Inflammatory macrophage treated with lipopolysaccharide for 4 hours (primary cell): ENCODE measurements at places on chromosomes 6 and 20.
A peak's percentile ranks its signal among the peaks of the same experiment; 100 is the strongest.

DNA sequence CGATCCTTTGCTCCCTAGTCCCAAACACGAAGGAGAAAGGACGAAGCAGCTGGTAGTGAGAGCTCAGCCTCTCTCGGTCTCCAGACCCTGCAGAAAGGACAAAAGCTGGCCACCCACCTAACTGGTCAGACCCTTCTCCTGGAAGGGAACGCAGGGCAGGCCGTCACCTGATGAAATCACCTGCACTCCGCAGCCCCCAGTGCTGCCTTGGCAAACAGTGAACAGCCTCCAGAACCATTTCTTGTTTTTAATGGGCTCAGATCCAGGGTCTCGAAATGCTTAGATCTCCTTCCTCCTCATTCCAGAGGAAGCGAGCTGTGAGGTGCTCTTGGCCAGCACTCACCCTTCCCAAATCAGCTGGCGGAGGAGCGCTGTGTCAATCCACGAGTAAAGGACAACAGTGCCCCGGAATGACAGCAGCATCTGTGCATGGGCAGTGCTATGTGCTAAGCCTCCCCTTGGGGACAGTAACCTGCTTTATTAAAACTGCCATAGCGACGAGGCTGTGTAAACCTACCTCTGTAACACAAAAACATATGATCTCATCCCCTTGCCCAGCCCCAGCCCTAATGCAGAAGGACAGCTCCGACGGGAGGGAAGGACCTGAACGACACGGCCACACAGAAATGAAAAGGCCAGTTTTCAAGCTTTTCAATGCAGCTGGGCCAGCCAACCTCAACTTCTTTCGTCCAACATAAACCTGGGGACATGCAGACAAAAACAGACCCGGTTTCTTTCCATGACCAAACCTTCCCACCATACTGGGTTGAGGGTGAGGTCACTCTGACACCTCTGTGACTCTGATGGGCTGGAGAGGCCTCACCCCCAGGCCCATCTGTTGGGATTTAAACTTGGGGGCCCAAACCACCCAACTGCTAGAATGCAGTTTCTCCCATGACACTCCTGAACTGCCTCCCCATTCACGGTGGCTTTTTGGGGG, 43.3 kb downstream of the SULF2 start:
- DNase-seq, result no peak

- DNase-seq, result no peak
These were observed 308.1 kb downstream of the EPM2A start for GRCh38 chr6:145427232-145427631.

DNA sequence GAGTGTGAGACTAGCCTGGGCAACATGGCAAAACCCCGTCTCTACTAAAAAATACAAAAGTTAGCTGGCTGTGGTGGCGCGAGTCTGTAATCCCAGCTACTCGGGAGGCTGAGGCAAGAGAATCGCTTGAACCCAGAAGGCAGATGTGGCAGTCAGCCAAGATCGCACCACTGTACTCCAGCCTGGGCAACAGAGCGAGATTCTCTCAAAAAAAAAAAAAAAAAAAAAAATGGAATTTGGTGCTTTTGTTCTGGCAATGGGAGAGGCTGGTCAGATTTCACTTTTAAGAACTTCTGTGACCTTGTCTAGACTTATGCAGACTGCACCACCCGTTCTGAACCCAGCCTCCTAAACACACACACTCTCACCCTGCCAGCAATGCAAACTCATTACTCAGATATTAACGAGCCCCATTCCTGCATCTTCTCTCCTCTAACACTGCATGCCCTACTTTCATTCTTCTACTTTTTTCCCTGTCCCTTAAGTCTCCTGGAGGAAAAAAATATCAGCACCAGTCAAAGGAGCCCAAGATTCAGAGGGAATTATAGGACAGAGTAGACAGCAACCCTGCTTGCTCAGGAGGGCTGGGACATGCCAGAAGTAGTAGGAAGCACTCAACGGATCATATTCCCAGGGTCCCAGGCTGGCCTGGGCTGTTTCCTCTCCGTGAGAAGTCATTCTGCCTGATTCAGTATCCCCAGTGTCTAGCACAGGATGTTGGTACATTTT, 4.4 kb downstream of the MOCS1 start:
- DNase-seq, result no peak

DNA sequence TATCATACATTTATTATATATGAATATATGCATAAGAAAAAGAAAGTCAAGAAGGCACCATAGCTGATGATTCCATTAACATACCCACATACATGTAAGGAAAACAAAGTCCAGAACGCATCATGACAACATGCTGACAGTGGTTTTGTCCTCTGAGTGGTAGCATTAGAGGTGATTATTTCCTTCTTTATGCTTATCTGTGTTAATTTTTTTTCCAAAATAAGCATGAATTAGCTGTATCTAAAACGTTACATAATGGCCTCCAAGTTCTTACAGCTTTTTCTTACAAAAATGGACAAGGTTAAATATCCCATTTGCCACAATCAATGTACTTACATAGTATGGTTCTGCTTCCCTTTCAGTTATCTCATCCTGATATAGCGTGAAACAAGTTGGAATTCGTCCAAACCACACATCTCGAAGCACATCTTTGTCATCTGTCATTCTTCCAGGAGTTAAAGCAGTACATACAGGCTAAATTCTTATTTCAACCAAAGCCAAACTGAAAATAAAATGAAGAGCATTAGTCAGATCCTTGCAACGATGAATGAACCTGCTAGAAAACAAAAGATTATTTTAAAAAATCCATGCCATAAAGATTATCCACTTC, 9.7 kb downstream of the ATG5 start:
- peak; percentile 5 for DNase-seq

DNA sequence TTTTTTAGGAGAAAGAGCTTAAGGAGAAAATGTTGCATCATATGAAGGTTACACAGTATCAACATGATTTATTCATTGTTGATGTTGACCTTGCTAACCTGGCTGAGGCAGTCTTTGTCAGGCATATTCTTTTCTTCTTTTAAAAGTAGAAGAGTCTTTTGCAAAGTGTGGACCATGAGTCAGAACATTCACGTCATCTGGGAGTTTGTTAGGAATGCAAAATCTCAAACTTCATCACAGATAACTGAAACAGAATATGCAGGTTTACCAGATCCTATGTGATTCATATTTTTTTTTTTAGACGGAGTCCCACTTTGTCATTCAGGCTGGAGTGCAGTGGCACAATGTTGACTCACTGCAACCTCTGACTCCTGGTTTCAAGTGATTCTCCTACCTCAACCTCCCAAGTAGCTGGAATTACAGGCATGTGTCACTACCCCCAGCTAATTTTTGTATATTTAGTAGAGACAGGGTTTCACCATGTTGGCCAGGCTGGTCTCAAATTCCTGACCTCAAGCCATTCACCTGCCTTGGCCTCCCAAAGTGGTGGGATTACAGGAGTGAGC, 530.4 kb upstream of the BTBD3 start:
- DNase-seq, result no peak

GRCh38 chr20:24704899-24705298, 235.5 kb downstream of the SYNDIG1 start:
- DNase-seq, result no peak

DNA sequence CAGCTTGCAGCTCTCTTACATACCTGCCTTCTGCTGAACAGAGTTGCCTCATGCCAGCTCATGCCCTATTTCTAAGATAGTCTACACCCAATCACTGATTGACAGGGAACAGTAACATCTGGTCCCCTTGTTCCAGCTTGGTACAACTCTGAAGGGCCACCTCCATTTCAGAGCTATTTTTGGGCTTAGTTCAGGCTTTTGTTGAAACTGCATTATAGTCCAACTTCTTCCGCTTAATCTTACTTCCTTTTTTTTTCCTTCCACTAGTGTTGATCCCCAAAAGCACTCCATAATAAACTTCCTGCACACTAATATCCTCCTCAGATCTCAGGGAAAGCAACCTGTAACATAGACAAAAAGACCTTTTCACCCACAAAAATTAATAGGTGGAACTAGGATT, 65.7 kb upstream of the TNFRSF21 start:
- DNase-seq, result no peak

DNA sequence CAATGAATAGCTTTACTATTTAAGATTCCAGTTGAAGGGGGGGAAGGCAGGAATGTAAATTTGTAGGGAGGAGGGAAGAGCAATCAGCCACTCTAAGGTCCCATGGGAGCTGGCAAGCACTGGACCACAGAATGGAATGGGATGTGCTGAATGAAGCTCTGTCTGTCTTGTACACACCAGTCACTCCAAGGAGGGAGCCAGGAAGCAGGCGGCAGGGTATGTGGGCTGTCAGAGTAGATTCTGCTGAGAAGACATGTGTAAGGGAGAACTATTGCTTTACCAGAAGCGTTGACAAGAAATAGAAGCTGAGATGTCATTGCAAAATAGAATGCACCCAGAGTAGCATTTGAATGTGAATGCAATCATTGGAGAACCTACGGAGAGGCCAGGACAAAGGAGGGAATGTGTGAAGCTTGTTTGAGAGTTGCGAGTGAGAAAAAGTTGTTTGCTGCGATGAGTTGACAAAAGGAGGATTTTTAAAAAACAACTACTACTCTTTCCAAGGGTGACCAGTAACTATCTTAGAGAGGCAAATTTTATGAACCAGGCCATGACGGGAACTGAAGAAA, 25.2 kb upstream of the PDE7B start:
- DNase-seq, result no peak

DNA sequence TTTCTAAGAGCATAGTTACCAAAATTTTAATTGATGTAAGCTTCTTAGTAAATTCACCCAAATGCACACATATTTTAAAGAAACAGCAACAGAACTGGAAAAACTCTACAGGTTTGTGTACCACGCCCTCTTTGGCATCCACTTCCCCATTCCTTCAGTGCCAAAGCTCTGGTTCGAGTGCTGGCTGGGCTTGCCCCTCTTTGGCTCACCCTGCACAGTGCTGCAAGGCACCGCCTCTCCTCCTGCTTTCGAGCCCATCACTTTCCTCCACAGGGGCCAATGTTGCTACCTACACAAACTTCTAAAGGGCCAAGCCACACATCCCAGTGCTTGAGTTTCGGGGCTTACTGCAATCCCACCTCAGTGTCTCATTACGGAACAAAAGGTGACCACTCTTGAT, 9.6 kb downstream of the LRP11 start:
- no peak for DNase-seq

DNA sequence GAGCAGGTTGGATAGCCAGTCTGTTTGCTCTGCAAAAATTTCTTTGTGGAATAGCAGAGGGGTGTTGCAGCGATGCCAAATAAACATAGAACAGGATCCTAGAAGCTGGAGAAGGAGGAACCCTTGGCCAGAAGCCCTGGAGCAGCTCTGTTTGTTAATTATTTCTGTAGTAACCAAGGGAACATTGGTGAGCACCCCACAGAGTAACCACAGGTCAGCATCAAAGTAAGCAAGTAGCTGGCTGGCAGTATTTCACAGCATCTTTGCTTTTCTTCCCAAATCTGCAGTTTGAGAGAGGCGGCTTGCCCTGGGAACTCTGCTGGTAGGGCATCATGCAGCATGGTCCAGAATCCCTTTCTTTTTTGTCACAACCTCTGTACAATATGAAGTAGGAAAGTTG, 12.7 kb upstream of the APMAP start:
- DNase-seq, result no peak

DNA sequence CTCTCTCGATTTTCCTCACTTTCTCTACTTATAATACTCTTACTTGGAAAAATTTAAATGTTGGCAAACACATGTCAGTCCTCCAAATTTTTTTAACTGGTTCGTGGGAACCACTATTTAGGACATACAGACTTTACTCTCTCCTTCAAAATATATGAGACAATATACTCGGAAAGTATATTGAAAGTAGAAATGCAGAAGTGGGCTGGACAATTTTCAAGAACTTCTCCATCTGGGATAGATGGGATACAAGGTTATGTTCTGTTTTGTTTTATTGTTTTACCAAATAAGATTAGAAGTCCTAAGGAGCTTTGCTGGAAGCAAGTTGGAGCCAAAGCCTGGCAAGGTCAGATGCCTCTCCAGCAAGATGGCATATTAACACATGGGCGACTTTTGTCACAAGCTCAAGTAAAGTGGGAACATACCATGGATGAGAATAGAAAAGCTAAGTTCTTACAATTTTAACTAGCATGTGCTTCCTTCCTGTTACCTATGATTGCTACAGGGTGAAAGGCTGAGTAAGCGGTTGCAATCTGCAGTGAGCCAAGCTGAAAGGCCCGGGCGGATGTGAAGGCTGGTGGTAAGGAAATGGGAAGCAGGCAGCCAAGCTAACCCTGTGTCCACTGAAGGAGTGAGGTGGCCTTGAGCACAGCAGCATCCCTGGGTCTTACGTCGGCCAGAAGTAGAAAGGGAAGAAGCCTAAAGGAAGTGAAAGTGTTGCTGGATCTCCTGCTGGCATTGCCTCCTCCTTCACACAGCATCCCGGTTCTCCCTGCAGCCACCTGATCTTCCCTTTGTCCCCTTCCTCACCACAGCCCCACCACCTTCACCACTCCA, 7.1 kb downstream of the MAP3K5 start:
- peak; percentile 87 for DNase-seq

DNA sequence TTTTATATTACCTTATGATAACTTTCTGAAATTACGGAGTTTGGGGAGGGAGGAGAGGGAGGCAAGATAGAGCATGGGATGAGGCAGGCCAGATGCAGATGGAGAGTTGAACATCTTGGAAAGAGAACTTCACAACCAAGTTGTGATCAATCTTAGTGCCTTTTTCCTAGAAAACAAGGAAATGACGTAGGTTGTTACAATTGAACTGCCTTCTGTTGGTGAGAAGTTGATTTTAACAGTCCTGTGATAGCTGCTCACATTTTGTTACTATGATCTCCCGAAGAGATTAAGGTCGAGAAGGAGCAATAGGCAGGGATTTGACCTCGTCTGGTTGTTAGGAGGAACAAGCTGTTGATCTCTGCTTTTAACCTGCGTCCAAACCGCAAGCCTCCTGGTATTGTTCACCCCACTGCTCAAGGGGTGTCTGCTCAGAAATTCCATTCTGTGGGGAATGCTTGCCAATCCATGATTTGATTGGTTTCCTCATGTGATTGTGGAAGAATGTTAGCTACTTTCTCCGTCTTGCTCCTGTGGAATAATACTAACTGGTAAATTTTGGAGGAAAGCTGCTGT, 35.1 kb downstream of the TIAM2 start:
- DNase-seq, result no peak

DNA sequence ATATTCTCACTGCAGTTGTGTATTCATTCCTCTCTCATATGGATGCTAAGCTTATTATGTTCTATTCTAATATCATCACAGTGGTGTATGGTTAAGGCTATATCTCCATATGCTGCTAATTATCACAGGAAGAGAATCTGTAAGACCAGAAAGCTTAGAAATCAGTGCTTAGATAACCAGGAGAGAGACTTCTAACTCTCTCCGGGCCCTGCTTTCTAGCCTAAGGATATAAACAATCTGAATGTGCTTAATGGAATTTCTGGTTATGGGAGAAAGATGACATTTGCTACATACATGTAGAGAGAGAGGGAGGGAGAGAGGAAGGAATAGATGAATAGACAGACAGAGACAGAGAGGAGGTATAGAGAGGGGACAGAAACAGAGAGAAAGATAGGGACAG, 1231.3 kb downstream of the EPHA7 start:
- DNase-seq, result no peak

DNA sequence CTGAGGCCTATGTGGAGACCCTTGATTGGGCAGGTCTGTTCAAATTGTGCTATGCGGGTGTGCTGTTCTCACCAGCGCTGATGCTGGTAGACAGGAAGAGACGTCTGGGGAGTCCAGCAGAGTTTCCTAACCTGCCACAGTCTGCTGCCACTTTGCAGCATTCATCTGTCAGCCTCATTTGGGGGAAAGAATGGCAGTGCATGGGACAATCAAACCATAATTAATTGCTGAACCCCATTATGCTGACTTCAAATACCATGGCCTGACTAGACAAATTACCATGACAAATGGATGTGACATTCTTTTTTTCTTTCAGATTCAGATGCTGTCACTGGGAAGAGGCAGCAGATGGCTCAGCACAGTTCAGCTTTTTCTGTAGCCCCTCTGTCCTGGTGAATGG, 171.4 kb upstream of the SYNDIG1 start:
- no peak for DNase-seq
